Stimulated activated CD4-positive, alpha-beta T cell treated with anti-CD3 and anti-CD28 coated beads, Interleukin-4, amount 100 ng/mL, for 4 hours (primary cell): ENCODE measurements at places on chromosomes 12 and 14.

DNA sequence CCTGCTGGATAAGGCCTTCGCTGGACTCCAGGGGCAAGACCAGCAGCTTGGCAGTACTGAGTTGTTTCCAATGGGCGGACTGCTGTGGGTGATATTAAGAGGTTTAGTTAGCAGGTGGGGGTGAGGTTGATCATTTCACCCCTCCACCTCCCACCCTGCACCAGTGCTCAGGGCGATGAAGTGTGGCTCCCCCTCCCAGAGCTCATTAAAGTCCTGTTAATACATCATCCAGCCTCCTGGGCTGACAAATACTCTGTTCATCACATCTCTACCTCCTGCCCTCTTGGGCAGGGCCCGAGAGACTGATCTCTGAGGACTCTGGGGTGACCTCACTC is 2.4 kb upstream of the FIGNL2 start:
- DNase-seq, result no peak

DNA sequence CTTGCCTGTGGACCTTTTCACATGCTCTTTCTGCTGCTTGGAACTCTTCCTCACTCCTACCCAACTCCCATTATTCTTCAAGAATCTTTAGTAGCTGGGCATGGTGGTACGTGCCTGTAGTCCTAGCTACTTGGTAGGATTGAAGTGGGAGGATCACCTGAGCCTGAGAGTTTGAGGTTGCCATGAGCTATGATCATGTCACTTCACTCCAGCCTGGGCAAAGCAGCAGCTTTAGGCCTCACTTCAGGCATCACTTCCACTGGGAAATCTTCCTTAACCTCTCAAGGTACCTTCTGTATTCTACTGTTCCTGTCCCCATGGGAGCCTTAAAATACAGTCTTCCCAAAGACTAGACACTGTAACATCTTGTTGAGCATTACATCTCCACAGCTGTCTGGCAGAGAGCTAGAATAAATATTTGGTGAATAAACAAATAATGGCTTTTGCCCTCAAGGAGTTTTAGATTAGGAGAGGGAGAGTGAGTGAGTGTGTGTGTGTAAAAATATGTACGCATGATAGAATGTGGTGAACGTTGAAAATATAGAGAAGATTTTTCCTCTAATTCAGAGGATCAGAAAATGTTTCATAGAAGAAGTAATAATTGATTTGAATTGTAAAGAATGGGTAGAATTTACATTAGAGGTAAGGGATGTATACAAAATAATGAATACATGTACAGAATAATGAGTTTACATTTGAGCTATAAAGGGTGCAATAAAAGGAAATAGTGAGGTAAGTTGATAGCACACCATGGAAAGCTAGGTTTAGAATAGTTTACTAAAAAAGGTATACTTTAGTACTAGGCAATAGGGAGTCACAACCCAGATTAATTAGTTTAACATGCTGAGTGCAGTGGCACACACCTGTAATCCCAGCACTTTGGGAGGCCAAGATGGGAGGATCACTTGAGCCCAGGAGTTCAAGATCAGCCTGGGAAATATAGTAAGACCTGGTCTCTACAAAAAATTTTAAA is 29.2 kb upstream of the BMAL2 start:
- DNase-seq, result no peak

- DNase-seq, result no peak
Measured at GRCh38 chr14:77039285-77040058, 11.0 kb upstream of the IRF2BPL start.

DNA sequence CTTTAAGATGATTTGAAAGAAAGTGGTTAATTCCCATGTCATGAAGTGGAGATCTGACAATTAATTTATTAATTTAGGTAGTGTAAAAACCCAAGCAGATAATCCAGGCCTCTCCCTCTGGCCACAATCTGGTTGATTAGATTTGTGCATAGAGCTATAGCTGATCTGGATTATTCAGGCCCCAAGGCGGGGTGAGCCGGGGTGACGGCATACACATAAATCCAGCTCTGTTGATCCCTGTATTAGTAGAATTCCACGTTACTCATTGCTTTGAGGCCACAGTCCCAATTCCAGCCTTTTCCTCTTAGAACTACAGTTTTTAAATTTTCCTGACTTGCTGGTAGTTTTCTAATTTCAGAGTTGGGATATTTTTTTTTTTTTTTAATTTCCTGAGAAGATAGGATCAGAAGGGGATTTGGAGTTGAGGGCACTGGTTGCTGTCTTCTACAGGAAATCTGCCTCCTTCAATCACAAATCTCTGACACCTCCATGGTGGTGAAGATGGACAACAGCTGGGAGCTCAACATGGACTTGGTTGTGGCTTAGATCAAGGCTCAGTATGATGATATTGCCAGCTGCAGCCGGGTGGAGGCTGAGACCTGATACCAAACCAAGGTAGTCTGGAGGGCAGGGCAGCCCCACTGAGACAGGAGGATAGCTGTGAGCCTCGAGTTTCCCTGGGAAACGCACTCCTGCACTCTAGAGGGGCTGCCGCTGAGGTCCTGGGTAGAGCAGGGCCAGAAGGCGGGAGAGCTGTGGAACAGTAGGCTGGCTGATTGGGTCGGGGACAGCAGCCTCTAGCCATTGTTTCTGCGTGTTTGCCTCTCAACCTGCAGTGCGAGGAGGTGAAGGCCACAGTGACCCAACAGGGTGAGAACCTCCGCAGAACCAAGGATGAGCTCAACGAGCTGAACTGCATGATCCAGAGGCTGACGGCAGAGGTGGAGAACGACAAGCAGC is 19.4 kb downstream of the KRT85 start:
- DNase-seq, result no peak

GRCh38 chr12:98519257-98519907 is 4.0 kb downstream of the TMPO start:
- no peak for DNase-seq

DNA sequence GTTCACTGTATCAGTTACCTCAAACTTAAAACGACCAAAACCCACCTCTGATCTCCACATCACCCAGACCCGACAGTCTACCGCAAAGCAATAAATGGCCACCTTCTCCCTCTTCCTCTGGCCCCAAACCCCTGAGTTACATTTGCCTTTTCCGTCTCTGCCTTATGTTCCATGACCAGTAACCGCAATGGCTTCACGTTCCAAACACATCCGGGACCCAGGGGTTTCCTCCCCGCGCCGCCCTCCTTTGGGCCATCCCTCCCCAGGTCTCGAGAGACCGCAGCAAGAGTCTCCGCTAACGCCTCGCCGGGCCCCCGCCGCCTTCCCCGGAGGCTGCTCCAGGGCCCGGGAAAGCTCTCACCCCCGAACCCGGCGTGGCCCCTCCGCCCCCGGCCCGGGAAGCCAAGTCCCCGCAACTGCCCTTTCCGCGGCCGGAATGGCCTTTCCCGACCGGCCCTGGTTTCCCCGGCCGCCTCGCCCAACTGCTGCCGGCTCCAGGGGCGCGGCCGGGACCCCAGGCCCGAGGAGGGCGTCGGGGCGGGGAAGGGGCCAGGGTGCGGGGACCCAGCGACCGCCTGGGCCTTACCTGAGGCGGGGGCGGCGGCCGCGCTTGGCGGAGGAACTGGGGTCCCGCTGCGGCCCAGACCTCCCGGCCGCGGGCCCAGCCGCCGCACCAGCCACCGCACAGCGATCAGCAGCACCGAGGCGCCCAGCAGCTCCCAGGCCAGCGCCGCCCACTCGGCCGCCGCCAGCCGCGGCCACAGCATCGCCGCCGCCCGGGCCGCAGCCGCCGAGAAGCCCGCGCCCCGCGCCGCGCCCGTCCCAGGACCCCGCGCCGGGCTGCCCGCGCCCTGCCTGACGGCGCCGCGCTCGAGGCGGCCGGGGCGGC is at the start of gene ANKLE2:
Gene ANKLE2 (minus strand): TSS at position 801 of the 889 bp plus-strand sequence. CDS start 34 bp downstream, at position 767.
- peak; percentile 69 for DNase-seq

- DNase-seq, result no peak
Measured at GRCh38 chr12:107109726-107110719, 16.7 kb upstream of the CRY1 start.

- no peak for DNase-seq
Measured at GRCh38 chr14:88488081-88488480, 66.7 kb downstream of the PTPN21 start.

GRCh38 chr14:60226298-60226697 is 22.7 kb upstream of the PPM1A start:
- no peak for DNase-seq

GRCh38 chr12:25995906-25996305 is 37.4 kb downstream of the RASSF8 start:
- no peak for DNase-seq

GRCh38 chr12:121467638-121468498 is 68.0 kb downstream of the RNF34 start:
- DNase-seq, result no peak

- no peak for DNase-seq
Measured at GRCh38 chr14:20274062-20274461, 31.7 kb downstream of the TTC5 start.

DNA sequence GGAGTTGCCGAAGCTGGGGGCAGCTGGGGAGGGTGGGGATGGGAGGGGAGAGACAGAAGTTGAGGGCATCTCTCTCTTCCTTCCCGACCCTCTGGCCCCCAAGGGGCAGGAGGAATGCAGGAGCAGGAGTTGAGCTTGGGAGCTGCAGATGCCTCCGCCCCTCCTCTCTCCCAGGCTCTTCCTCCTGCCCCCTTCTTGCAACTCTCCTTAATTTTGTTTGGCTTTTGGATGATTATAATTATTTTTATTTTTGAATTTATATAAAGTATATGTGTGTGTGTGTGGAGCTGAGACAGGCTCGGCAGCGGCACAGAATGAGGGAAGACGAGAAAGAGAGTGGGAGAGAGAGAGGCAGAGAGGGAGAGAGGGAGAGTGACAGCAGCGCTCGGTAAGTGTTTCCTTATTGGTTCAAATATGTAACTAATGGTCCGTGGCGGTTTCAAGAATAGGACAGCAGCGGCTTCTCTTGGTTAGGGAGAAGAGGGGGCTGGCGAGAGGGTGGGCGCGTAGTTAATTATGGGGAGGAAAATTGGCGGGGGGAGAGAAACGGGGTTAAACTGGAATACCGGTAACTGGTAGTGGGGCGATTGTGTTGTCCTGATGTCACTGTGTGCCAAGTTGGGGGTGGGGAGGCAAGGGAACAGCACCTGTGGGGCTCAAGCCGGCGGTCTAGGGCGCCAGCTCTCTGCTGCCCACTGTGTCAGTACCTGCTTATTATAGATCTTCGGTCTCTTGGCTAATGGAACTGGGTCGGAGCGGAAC is 8.4 kb downstream of the HOXC8 start:
- DNase-seq, result no peak

GRCh38 chr14:69261761-69262331 is 1.9 kb downstream of the GALNT16 start:
- no peak for DNase-seq

GRCh38 chr12:6062757-6063735 is 61.4 kb downstream of the VWF start:
- peak; percentile 56 for DNase-seq

GRCh38 chr12:64160711-64161060 is 61.4 kb downstream of the KICS2 start:
- no peak for DNase-seq

GRCh38 chr12:57461276-57461916 is 1.8 kb downstream of the GLI1 start:
- DNase-seq, result peak; percentile 26

DNA sequence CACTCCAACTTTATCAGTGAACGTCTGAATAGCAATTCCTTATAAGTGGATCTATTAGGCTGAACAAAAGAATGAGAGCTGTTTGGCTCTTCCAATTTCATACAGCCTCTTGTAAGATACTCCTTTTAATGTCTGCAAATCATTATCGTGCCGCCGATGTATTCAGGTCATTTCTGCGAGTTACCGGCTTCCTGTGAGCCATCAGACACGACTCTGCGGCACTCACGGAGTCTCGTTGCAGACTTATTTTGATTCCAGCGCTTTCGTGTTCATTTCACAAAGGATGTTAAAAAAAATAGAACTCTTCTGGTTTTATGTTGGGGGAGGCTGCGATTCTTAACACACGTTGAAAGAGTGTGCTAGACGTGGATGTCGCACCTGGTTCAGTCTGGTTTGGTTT is 106.6 kb downstream of the GLT1D1 start:
- DNase-seq, result no peak

- no peak for DNase-seq
Measured at GRCh38 chr14:24665440-24665991, 31.5 kb upstream of the GZMB start.

- peak; percentile 26 for DNase-seq
Measured at GRCh38 chr12:94649349-94650142, 811 bp downstream of the TMCC3 start.

DNA sequence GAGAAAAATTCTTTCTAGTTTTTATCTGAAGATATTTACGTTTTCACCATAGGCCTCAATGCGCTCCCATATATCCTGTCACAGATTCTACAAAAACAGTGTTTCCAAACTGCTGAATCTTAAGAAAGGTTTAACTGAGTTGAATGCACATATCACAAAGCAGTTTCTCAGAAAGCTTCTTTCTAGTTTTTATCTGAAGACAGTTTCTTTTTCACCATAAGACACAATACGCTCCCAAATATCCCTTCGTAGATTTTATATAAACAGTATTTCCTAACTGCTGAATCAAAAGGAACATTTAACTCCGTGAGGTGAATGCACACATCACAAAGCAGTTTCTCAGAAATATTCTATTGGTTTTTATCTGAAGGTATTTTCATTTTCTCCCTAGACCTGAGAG is 385.5 kb downstream of the ALG10 start:
- DNase-seq, result no peak

DNA sequence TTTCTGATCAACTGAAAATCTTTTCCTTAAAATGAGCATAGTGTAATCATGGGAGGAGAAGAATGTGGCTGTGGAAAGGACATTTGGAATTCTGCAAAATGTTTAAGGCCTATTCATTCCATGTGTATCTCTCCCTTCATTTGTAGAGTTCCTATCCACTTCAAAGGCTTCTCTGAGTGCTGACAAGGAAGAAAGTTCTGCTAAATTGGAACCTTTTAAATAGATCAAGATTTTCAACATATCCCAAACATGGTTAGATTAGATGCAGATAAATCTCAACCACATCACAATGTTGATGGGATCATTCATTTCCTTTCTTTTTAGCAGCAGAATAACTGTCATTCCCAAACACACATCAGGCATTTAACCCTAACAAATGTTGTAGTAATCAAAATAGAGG is 28.4 kb upstream of the SIX1 start:
- no peak for DNase-seq

DNA sequence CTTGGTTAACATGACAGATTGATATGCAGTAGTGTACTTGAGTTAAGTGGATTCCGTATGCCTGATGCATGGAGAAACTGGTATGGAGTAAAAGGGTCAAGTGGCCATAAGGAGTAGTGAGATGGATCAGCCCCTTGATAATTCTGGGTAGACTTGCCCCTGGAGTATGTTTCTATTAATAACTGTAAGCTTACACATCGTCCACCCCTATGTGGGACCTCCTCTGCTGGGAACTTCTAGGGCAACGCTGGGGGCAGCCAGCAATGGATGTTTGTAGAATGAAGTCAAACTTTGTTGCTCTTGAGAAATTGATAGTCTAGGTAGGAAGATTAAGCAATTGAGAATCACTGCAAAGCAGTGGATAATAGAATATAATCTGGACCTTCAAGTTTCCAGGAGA is 3.5 kb downstream of the C12orf75 start:
- DNase-seq, result no peak

- peak; percentile 48 for DNase-seq
Measured at GRCh38 chr14:101821528-101821927, 60.0 kb downstream of the PPP2R5C start.
